ENCODE measurements at places on chromosomes 6 and 20. TPM values are rescaled to one million over a fixed set of nuclear protein-coding genes. Genes with fewer than 3 reads are reported as not detected.

Gene OR12D3
- not detected for polyA plus RNA-seq

Gene PI3
- not detected for polyA plus RNA-seq

Gene CAGE1
- polyA plus RNA-seq: 0.12 TPM

Gene CCM2L
- 6.4 TPM for polyA plus RNA-seq

Gene ANKRD66
- polyA plus RNA-seq: not detected

Gene ESR1
- 0.24 TPM for polyA plus RNA-seq

Gene MROH8
- polyA plus RNA-seq: 0.68 TPM

Gene GNAS-AS1
- polyA plus RNA-seq: 11.3 TPM

Gene FAM209B
- 0.68 TPM for polyA plus RNA-seq
